ENCODE measurements at places on chromosomes 12 and 14.

DNA sequence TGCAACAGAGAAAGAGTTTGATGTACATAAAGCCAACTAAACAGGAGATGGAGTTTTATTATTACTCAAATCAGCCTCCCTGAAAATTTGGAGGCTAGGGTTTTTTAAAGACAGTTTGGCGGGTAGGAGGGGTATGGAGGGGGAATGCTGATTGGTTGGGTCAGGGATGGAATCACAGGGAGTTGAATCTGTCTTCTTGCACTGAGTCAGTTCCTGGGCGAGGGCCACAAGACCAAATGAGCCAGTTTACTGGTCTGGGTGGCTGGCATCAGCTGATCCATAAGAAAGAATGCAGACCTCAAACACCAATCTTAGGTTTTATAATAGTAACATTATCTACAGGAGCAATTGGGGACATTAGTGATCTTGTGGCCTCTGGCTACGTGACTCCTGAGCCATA, 64.9 kb downstream of the RIN3 start:
- DNase-seq = no peak

DNA sequence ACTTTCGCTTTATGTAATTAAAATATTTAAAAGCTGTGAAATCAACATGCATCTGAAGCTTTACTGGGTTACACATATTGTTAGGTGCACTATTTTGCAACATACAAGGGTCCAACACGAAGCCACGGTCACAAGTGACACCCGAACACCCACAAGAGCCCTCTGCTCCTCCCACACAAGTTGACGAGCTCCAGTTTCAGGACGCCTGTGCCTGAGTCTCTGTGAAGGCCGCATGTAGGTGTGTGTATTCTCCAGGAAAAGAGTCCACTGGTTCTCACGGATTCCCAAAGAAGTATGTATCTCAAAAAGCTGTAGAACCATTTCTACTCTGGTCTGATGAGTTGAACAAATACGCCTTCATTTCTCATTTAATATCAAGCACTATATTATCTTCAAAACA, 12.0 kb downstream of the SLC15A4 start:
- DNase-seq = no peak

- DNase-seq = no peak
Measured at GRCh38 chr12:13007496-13008233, 7.6 kb upstream of the HEBP1 start.

DNA sequence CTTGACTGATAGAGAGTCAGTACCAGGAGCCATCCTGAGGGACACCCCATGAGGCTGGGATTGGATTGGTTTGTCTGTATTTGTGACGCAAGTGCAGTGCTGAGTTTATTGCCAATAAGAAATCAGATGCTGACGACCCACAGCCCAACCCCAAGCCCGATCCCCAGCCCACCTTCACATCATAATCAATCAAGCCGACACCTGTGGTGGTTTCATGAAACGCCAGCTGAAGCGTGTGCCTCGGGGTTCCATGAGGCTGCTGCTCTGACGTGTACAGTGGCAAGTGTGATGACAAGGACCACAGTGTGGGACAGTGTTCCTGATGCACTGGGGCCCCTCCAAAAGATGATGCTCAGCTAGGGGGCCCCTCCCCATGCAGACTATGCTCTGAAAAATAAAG, 62.1 kb upstream of the C14orf180 start:
- DNase-seq = no peak

GRCh38 chr12:122096591-122097149, 18.1 kb downstream of the MLXIP start:
- DNase-seq = no peak

GRCh38 chr12:25250744-25251730, at the start of gene KRAS:
TSS of gene KRAS (minus strand) at chr12:25250929.
- DNase-seq = peak; percentile 85

- DNase-seq = no peak
Measured at GRCh38 chr12:124823272-124823970, 40.2 kb downstream of the SCARB1 start.

- no peak for DNase-seq
Measured at GRCh38 chr14:36870776-36871175, 209.1 kb downstream of the PAX9 start.

- no peak for DNase-seq
Measured at GRCh38 chr14:57714487-57714931, 151.4 kb downstream of the SLC35F4 start.

DNA sequence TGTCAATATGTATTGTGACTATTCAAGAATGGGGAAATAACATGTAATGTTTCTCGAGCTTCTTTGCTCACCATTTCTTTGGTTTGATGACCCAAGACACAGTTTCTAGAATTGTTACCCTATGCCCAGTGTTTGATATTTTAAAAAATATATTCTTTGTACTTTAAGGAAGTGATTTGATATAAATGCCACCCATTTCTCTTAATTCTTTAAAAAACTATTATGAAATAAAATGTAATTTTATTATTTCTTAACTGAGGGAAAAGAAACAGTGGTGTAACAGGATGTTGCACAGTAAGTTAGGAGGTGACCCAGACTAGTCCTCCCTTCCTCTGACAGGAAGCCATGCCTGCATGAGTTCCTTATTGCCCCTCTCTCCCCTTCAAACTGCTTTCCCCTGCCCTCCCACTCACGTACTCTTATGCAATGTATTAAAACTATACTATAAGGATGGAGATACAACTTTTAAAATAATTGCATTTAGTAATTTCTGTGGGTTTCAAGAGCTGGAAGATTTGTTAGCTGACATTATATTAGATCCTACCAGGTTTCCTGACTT, 279.4 kb downstream of the TMTC2 start:
- no peak for DNase-seq

GRCh38 chr14:47899685-47900084, 224.3 kb upstream of the MDGA2 start:
- DNase-seq = no peak

- DNase-seq = peak; percentile 80
Measured at GRCh38 chr14:21476523-21476924, 235 bp downstream of the RAB2B start.

- DNase-seq = no peak
Measured at GRCh38 chr12:701896-702539, 38.8 kb upstream of the NINJ2 start.

- DNase-seq = no peak
Measured at GRCh38 chr12:71164166-71164565, 6.4 kb upstream of the TSPAN8 start.

DNA sequence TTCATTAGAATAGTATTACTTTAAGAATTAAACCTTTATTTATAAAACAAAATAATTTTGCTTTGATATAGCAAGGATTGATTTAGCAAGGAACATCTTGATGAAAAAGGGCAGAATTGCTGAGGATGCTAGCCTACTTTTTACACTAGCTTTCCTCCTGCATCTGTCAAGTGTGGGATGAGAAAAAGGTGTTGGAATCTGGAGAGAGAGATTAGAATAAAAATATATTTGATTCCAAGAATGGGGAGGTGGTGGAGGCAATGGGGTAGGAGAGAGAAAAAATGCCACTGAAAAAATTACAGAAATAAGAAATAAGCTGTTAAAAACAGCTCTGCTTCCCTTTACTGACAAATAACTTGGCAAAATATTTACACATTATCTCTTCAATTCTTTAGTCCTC, 98.9 kb downstream of the NUMB start:
- DNase-seq = no peak

- DNase-seq = no peak
Measured at GRCh38 chr12:110934093-110934852, 13.9 kb upstream of the MYL2 start.

DNA sequence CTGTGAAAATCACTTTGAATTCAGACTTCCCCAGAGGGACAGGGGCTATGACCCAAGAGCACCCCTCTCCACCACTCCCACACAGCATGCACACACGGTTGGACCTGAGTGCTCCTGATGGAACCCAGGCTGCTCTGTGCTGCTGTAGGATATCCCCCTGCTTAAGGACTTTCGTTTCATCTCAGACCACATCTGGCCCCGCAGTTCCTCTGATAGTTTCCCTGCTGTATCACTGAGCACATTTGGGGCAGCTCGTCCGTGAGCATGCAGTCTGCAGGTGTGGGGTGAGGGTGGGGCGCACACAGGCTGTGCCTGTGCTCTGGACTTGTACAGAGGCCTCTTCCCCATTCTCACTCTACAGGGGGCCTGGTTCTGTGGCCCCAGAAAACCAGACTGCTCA, 345.2 kb upstream of the FKBP4 start:
- DNase-seq = no peak

DNA sequence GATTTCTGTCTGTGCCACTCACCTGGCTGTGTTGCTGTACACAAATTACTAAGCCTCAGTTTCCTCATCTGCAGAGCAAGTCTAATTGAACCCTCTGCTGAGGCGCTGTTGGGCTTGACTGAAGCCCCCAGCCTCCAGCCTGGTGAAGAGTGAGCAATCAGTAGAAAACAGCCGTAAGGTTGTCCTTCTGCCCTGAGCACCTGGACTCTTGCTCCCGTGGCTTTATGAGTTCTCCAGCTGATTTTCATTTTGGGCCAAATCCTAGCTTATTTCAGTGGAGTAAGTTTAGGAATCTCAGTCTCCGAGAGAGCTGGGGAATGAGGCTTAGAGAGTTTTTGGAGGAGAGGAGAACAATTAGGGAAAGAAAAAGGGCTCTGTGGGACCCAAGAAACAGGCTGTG, 133.9 kb upstream of the EVL start:
- DNase-seq = no peak

- DNase-seq = no peak
Measured at GRCh38 chr12:126189856-126190255, 1124.6 kb downstream of the AACS start.

DNA sequence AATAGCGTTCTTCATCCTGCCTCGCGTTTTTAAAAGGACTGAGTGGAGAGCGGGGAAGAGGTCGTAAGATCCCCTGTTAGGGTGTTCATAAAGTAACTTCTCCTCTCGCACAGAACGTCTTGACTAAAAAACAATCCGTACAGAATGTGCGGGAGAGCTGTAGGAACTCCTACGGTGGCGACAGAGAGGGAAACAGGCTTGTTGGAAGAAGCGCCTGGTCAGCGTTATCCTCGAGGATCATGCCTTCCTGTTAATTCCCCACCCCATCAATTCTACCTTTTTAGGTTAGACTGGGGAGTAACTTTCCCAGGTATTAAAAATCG, 399 bp upstream of the WASHC4 start:
- DNase-seq = peak; percentile 4

DNA sequence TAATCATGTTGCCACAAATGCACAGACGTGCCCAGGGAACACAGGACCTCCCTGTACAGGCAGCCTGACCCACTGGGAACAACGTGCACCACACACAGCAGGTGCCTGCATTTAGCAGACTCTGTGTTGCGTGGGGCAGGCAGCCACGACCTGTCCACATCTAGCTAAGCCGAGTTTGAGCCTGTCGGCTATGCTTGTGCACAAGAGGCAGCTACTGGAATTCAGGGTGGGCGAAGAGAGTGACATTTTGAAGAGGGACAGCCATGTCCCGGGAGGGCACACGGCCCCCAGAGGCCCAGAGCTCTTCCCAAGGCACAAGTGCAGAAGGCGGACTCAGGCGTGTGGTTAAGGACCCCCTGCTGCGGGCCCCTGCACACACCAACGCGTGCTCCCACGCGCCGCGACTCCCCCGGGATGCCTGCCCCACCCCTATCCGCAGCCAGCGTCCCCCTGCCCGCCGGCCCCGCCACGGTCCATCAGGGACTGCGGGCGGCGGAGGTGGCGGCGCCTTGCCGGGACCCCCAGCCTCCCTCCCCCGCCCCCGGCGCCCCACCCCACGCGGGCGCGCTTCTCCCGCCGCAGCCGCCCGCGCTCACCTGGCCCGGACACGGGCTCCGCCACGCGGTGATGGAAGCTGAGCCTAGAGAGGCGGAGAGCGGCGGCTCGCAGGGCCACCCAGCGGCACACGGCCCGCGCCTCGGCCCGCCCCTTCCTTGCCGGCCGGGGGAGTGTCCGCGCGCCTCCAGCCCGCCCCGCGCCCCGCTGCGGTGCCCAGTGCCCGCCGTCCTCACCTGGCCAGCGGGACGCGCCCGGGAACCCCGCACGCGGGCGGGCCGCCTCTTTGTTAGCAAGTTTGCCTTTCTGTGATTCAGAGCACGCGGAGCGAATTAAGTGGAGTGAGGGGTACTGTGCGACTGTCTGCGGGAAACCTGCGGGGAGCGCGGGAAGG, 125.3 kb upstream of the PRMT8 start:
- DNase-seq = no peak

DNA sequence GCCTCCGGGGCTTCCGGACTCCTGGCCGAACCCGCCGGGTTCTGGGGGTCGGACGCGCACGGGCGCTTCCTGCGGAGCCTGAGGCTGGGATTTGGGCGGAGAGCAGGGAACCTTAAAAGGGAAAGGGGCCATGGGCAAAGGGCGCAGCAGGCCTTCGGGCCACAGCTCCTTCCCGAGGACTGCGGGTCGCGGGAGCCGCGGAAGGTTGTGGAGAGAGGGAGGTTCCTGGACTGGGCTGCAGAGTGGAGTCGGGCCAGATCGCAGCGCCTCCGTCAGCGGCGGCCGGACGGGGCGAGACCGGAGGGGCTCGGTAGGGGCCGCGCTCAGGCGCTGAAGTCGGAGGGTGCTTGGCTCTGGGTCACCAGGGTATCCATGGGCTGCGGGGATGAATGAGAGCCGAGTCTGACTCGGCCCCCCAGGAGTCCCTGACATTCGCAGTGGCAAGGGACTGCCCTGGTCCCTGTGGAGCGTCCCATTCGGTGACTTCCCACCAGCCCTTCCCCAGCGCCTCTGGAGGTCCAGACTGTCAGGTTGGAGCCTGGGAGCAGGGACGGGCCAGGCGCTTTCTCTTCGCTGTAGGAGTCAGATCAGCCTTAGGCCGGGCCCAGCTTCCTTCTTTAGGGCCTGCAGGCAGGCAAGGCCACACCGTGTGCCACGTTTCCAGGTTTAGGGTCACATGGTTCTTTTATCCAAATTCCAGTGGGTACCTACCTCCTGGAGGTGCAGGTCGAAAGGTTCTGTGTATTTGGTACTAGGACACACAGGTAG, 938 bp upstream of the SLC25A29 start:
- DNase-seq = no peak

DNA sequence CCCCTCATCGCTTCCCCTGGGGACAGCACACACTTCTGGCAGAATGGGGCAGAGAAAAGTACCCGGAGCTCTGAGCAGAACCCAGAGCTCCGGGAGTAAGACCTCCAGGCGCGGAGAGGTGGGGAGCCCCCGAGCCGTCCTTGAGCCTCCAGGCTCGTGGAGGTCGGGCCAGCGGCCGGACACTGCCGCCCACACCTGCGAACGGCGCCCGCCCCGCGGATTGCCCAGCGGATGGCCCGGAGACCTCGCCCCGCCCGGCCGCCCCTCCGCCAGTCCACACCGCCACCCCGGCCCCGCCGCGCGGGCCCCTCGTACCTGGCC, 344 bp downstream of the SPTLC2 start:
- peak; percentile 3 for DNase-seq

DNA sequence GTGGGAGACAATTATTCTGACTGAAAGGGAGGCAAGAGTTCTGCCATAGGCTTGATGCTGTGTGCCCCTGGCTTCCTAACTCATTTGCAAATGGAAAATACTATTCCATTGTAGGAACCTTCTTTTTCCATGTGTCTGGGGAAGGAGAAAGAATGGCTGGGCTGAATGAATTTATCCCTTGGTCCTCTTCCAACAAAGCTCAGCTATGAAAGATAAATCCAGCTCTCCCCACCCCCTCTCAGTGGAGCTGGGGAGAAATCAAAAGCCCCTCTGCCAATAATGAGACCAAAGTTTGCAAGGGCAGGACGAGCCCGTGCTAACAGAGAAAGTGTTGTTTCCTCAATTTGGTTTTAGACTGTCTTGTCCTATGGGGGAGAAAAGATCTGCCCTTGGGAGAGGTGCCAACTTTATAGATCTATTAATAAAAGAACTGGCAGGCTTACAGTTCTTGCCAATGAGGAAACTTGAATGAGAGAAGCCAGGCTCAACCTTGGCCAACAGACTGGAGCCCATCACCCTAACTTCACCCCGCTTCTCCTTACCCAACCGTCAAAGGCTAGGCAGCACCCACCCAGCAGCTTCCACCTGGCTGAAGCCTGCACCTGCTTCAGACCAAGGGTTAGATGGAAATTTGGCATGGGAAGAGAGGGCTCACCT, 8.9 kb upstream of the TCL1B start:
- no peak for DNase-seq

Data from stimulated activated CD4-positive, alpha-beta T cell treated with anti-CD3 and anti-CD28 coated beads, Interleukin-1b, Interleukin-23, amount 100 ng/mL, for 4 hours (primary cell).